Naive thymus-derived CD4-positive, alpha-beta T cell (primary cell): ENCODE measurements at places on chromosomes 4 and X. TPM values are rescaled to one million over a fixed set of nuclear protein-coding genes. Genes with fewer than 3 reads are reported as not detected.

DNA sequence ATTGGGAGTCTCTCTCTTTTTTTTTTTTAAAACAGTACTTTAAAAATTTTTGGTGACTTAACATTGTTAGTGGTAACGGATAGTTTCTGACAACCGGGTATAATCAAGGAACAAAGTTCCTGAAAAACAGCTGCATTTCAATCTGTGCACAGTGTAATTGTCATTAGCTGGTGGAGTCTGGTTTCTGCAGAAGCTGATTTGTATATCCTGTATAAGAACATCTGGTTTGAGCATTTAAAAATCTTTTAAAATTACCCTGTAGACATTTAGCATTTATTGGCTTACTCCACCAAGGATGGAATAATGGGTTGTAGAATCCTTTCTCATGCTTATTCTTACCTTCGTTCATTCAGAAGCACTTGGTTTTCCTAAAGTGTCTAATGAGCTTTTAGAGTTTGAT is 11.2 kb downstream of the JADE1 start:
- no peak for DNase-seq

DNA sequence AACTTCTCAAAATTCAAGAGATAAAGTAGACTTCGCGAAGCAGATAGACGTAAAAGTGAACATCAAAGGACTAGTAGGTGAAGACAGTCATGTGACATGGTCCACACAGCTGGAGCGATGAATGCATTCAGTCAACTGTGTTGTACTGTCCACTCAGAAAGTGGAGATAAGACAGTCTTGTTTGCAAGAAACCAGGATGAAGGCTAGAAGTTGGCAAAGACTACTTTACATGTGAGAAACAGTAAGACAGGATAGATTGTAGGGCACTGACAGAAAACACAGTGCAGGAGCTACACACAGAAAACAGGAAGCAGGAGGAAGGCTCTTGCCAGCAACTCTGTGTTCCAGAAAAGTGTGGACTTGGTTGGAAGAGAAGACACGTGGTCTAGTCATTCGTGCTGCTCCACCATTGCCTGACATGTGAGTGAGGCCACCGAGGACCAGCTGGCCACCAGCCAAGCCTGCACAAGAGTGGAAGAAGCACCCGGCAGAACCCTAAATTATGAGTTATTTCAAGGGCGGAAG is 78.9 kb downstream of the FAT1 start:
- no peak for DNase-seq

GRCh38 chr4:141079393-141079930 is 53.8 kb downstream of the RNF150 start:
- no peak for DNase-seq

GRCh38 chr4:14241574-14241973 is 614.0 kb upstream of the BOD1L1 start:
- DNase-seq, result no peak

DNA sequence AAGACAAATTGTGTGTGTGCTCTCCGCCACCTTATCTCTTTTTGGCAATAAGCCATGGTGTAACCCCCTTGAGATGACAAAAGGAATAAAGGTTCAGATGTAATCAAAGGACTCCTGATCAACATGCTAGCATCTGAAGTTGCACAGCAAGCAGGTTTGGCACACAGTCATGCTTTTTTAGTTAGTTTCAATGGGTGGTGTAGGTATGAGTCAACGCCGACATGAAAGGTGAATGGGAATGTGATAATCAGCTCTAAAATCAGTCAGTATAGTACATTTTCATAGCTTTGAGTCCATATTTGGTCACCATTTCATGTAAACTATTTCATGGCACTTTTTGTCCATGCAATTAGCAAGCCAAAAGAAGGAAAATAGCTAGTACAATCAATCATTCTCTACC is 50.4 kb upstream of the ETNPPL start:
- DNase-seq, result no peak

DNA sequence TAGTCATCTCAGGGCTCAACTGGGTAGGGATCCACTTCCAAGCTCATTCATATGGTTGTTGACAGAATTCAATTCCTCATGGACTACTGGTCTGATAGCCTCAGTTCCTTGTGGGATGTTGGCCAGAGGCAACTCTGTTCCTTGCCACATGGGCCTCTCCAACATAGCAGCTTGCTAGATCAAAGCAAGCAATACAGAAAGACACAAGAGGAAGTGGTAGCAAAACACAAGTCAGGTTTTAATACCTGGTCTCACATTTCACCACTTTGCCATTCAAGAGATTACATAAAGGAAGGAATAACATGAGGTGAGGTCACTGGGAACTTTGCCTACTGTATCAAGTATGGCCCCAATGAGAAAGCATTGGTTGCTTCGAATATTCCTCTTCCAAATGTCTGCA is 79.2 kb downstream of the PRSS12 start:
- DNase-seq, result no peak

- DNase-seq, result no peak
Observed at GRCh38 chr4:17018013-17018412, 119.6 kb upstream of the LDB2 start.

DNA sequence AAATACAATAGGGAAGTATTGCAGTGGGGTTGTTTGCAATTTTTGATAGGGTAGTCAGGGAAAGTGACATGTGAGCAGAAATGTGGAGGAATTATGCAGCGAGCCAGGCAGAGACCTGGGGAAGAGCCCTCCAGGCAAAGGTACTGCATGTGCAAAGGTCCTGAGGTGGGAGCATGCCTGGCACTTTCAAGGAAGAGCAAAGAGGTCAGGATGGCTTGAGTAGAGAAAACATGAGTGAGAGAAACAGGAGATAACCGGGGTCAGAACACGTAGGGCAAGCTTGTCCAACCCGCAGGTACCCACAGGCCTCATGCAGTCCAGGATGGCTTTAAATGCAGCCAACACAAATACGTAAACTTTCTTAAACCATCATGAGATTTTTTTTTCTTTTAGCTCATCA is 71.0 kb downstream of the COQ2 start:
- DNase-seq, result no peak

GRCh38 chr4:7839856-7840255 is 99.8 kb downstream of the AFAP1 start:
- DNase-seq, result no peak

DNA sequence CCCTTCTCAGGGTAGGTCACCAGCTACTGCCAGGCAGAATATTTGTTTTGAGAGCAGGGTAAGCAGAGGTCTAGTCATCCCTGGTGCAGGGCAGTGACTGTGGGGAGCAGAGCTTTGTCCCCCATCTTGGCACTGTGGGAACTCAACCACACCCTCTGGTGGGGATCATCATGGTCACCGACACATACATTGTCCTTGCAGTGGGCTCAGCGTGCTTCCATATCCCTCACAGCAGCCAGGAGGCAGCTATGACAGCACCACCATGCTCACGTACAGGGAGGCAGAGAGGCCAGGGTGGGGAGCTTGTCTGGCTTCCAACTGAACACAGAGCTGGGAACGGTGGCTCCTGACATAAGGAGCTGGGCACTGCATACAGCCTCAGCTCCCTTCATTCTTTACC is 102.3 kb downstream of the ENPP6 start:
- no peak for DNase-seq

DNA sequence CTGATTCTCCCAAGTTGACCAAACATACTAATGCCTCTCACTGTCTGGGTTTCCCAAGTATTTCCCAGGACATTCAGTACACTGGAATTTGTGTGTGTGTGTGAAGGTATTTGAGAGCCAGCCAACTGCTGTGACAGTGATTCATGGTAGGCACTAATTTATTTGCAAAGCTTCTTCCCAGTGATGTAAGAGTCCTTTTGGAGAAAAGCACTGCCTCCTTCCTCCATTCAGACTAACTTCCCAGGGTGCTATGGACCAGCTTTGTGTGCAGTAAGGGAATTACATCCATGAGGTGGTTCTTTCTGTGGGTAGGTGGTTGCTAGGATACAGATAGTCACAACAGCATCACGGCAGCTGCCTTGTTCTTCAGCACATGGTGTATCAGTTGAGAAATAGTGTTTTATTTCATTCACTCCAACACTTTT is 8.7 kb downstream of the EGF start:
- DNase-seq, result no peak

GRCh38 chr4:158811216-158811540 is 42.4 kb downstream of the FNIP2 start:
- no peak for DNase-seq

DNA sequence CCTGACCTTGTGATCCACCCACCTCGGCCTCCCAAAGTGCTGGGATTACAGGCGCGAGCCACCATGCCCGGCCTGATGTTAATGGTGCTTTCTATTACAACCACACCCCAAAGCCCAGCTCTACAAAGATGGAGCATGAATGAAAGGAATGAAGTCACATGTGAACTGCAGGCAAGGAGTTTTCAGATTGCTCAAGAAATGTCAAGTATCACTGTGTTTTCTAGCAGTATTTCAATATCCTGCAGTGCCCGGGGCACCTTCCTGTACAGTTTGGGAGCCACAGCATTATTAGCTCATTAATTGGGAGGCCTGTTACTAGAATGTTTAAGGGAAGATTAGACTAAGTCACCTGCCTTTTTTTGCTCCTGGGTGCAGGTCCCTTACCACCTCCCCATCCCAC is 40.1 kb downstream of the PRIMPOL start:
- DNase-seq, result no peak

GRCh38 chr4:74628852-74629620 is 165.3 kb downstream of the BTC start:
- no peak for DNase-seq

GRCh38 chr4:160981083-160981482 is 1182.7 kb downstream of the FSTL5 start:
- no peak for DNase-seq

- DNase-seq, result no peak
Observed at GRCh38 chr4:140641789-140642439, 73.2 kb upstream of the UCP1 start.

GRCh38 chrX:150942942-150943594 is 40.1 kb upstream of the HMGB3 start:
- no peak for DNase-seq

GRCh38 chr4:77126809-77127208 is 30.2 kb upstream of the CCNG2 start:
- DNase-seq, result no peak

DNA sequence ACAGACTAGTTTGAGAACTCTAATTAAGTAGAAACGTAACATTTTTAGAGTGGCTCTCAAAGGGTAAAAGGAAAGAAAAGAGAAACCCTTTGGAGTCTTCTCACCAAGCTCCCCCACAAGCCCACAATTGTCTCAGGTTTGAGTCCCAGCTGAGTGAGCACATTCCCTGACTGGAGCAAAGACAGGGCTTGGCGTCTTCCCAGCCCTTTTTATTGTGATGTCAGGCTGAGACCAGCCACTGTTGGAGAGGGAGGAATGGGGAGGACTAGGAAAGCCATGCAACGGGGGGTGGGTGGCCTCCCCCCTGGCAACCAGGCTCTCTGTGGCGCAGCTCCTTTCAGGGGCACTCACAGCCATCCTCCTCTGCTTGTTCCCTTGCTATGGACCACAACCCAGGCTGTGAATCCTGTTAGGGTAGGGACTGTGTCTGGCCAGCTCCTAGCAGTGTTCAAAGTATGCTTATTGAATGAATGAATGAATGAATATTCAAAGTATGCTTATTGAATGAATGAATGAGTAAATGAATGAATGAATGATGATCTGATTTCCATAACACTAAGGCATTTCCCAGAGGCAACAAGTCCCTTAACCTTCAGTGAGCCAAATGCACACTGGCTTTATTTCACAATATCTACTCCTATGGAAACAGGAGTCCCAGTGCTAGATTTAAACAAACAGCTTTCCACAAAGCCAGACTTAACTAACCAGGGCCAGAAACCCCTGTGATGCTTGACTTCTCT is 413.3 kb downstream of the MID1IP1 start:
- DNase-seq, result no peak

DNA sequence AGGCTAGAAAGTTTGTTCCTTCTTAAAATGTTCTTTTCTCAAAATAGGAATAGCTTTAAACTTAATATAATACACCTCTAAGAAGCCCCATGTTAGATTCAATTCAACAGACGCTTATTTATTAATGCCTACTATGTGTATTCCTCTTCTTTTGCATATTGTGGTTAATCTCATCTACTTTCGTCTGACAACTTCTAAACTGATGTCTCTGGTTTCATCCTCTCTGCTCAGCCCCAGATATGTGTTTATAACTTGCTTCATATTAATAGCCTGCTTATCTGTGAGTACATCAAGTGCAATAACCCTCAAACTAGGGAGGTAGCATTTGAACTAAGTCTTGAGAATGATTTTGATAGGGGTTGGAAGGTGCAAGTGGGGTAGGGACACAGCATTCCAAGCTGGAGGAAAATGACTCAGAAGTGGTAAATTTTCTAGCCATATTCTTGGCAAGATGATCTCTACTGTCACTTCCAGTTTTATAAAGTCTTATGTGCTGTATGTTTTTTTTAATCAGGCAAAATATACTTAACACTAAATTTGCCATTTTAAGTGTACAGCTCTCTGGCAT is 37.0 kb downstream of the STK26 start:
- DNase-seq, result no peak

The FAAH2 gene
- total RNA-seq, result 12.6 TPM

The DAPP1 gene
- 10.9 TPM for total RNA-seq

The SFRP2 gene
- not detected for total RNA-seq

The OPN1MW gene
- not detected for total RNA-seq

The DHX15 gene
- 171 TPM for total RNA-seq

The NMU gene
- not detected for total RNA-seq

The GPR143 gene
- total RNA-seq, result not detected

The PPEF2 gene
- total RNA-seq, result 1.0 TPM

The ZBTB33 gene
- total RNA-seq, result 26.3 TPM

The GAB3 gene
- 6.3 TPM for total RNA-seq
